Stimulated activated CD8-positive, alpha-beta memory T cell treated with anti-CD3 and anti-CD28 coated beads, Interleukin-2, amount 100 ng/mL, for 1 hour (primary cell): ENCODE measurements at places on chromosomes 16 and 17.
A peak's percentile ranks its signal among the peaks of the same experiment; 100 is the strongest.

DNA sequence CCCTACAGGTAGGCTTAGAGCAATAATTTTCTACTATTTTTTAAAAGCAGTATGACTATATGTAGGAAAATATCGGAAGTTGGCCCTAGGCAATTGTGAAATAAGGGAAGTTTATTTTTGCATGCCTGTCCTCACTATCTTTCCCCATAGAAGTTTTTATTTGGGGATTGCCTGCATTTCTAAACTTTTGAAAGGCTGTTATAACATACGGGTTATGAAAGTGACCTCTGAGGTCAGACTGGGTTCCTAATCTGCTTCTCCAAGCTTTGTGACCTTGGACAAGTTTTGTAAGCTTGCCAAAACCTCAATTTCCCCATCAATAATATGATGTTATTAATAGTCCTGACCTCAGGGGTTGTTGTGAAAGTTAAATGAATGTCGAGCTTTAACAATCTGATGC is 67.1 kb downstream of the ARHGAP44 start:
- DNase-seq = no peak

DNA sequence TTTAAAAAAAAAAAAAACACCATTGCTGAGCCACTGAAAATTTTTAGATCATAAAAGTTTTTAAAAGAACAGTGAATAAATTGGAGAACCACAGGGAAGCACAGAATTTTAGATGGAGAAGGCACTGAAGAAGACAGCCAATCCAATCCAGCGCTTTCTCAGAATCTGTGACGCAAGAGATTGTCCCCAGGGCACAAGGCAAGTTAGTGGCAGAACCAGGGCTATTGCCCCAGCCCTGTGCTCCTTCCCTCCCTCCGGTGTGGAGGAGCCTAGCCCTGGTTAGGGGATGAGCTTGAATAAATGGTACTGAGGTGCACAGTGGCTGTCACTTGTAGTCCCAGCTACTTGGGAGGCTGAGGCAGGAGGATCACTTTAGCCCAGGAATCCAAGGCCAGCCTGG is 108.3 kb downstream of the ZNF423 start:
- no peak for DNase-seq

DNA sequence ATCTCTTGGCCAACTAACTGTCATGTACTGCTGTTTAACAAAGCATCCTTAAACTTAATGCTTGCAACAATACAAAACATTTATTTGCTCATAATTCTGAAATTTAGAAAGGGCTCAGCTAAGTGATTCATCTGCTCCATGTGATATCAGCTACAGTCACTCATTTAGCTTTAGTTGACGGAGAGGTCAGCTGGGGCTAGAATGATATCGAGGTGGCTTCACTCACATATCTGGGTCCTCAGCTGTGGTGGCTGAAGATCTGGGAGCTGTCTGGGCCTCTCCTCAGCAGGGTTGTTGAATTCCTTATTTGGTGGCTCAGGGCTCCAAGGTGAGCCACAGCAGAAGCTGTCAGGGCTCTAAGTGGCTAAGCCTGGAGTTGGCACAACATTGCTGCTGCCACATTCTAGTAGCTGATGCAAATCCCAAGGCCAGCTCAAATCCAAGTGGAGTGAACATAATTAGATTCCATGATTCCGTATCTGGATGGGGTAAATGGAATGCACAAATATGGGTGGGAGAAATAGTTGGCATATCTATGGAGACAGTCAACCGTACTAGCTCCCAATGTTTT is 62.8 kb downstream of the HS3ST3A1 start:
- DNase-seq = no peak

- no peak for DNase-seq
These were observed 130.8 kb downstream of the CA10 start for GRCh38 chr17:52027620-52028295.

GRCh38 chr16:28279006-28279405 is 13.3 kb upstream of the SBK1 start:
- DNase-seq = no peak

- no peak for DNase-seq
These were observed 36.4 kb downstream of the AKAP1 start for GRCh38 chr17:57121308-57122042.

- no peak for DNase-seq
These were observed 39.2 kb downstream of the COTL1 start for GRCh38 chr16:84578538-84579126.

- no peak for DNase-seq
These were observed 23.3 kb downstream of the UNK start for GRCh38 chr17:75807861-75808260.

DNA sequence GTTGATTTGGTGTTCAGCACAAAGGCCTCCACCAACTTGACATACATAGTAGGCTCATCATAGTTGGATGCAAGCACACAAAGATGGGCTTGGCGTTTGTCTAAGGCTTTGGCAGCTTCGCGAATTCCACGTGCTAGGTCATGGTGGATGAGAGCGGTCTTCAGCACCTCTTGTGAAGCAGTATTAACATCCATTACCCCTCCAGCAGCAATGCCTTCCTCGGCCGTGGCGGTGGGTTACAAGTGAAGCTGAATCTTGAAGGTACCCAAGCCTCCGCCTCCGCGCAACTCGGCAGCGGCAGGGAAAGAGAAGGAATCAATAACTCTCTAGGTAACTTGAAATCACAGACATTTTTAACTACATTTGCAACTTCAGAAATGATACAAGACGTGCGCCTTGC is 1.1 kb upstream of the PELP1 start:
- DNase-seq = no peak

- no peak for DNase-seq
These were observed 113.3 kb downstream of the VPS53 start for GRCh38 chr17:601244-601925.

DNA sequence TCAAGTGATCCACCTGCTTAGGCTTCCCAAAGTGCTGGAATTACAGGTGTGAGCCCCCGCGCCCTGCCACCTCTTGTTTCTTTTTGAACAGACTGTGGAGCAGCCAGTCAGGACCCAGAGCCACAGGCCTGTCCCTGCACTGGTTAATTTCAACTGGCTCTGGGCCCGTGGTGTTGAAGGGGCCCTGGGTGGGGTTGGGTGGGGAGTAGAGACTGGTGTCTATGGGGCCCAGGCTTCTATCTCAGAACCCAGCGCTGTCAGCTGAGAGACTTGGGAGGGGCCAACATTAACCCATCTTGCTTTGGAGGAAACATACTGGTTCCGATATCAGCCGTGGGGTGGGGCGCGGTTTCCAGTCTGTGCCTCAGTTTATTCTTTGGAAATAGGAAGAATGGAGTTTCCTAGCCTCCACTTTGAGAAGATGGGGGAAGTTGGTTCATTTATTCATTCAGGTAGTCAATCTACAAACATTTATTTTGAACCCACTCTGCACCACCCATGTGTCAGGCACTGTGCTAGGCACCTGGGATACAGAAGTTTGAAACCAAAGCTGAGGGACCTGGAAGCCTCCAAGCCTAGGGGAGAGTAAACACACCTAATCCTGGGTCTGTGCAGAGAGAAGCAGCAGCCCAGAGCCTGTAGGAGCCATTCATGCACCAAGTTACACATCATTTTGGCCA is 15.5 kb upstream of the SLC4A1 start:
- DNase-seq = no peak

DNA sequence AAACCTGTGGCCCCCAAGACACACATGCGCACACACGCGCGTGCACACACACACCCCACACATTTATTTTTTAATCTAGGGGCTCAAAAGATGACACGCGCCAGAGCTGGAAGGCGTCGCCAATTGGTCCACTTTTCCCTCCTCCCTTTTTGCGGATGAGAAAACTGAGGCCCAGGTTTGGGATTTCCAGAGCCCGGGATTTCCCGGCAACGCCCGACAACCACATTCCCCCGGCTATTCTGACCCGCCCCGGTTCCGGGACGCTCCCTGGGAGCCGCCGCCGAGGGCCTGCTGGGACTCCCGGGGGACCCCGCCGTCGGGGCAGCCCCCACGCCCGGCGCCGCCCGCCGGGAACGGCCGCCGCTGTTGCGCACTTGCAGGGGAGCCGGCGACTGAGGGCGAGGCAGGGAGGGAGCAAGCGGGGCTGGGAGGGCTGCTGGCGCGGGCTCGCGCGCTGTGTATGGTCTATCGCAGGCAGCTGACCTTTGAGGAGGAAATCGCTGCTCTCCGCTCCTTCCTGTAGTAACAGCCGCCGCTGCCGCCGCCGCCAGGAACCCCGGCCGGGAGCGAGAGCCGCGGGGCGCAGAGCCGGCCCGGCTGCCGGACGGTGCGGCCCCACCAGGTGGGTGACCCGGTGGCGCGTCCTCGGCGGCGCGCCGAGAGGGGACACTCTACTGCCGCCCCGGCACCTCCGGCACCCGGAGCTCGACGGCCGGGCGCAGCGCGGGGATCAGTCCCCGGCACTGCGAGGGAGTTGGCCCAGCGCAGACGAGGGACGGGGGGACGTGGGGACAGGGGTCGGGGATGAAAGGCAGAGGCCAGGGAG is at the start of gene STAT5A:
Gene STAT5A (plus strand): TSS at position 522 of the 826 bp plus-strand sequence. CDS start 914 bp downstream, outside the sequence.
- peak; percentile 50 for DNase-seq

DNA sequence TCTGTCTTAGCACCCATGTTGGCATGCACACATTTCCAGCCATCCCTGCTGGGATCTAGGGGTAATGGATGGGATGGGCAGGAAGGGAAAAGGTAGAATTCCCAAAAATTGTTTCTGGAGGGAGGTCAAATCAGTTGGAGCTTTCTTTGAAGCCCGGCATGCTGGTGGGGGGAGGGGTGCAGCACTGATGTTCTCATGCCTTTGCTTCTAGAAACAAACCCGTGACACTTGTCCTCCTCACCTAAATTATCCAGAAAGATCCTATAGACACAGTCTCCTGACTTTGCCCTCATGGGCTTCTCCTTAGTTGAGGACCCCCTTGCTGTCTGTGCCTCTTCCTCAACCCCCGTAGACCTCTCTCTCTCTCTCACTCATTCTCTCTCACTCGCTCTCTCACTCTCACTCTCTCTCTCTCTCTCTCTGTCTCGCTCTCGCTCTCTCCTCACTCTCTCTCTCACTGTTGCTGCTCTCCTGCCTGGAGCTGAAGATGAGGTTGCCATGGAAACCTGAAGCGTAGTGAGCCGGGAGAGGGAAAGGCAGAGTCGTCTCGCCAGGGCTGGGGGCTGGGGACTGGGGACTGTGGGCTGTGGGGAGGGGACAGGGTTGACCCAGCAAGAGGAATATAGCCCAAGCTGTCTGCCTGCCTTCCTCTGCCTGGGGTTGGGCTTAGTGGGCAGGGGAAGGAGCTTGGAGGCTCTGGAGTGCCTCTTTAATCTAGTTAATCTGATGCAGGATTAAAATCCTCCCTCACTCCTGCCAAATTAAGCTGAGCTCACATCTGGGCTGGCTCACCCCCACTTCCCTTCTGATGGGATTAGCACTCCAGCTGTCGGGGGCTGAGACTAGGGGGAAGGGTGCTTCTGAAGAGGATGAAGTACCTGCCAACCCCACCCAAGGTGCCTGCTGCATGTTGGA is 16.1 kb downstream of the LASP1 start:
- no peak for DNase-seq

- no peak for DNase-seq
These were observed 543 bp downstream of the ARHGAP23 start for GRCh38 chr17:38428643-38429371.

DNA sequence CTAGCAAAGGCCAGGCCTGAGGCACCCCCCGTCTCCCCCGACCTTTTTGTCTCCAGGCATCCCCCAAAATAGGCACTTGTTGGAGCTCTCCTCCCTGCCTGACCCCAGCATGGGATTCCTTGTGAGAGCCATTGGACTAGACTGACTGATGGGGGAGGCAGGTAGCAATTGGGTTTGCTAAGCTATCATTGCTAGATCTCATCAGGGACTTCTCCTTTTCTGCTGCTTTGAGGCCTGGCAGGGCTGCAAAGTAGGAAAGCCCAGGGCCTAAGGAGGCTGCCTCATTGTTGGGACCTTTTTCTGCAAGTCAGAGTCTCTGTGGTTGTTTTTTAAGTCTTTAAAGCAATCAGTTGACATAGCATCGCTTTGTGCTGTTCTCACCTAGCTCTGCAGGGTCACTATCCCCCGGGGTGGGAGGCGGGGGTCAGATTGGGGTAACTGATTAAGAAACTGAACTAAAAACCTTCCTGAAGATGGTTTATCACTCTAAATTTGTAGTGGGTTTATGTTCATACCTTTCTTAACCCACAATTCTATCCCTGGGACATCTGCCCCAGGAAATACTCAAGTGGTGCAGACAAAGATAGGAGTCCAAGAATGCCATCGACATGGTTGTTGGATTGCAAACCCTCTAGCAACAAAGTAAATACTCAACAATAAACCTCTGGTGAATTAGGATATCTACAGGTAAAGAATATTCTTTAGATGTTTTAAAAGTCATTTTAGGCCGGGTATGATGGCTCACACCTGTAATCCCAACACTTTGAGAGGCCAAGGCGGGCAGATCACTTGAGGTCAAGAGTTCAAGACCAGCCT is 28.0 kb downstream of the LLGL2 start:
- no peak for DNase-seq

- no peak for DNase-seq
These were observed 349.8 kb downstream of the SEC14L1 start for GRCh38 chr17:77490361-77491183.

- no peak for DNase-seq
These were observed 339.5 kb downstream of the HS3ST4 start for GRCh38 chr16:26031286-26031685.

DNA sequence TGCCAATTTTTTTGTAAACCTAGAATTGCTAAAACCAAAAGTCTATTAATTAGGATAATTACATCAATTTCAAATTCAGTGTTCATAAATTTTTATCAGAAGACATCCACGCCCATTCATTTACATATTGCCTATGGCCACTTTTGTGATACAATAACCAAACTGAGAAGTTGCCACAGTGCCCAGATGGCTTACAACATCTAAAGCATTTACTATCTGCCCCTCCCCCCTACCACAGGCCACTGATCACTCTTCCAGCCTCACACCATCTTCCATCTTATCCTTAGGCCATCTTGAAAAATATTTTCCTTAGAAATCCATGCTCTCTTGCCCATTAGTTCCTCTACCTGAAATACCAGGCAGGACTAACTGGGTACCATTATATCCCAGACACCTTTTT is 6.3 kb upstream of the PRKAR1A start:
- no peak for DNase-seq

GRCh38 chr17:50348522-50349242 is 2.8 kb downstream of the XYLT2 start:
- DNase-seq = no peak

GRCh38 chr17:77427391-77427991 is 286.7 kb downstream of the SEC14L1 start:
- DNase-seq = no peak

GRCh38 chr17:49952209-49952911 is 16.6 kb upstream of the DLX4 start:
- DNase-seq = peak; percentile 59
